Large intestine (tissue), 12 donors: ENCODE measurements at places on chromosomes 7 and 10. TPM values are rescaled to one million over a fixed set of nuclear protein-coding genes. Genes with fewer than 3 reads are reported as not detected.
A peak's percentile ranks its signal among the peaks of the same experiment; 100 is the strongest.

The XRCC2 gene
- polyA plus RNA-seq, result 6.0 TPM

The GPRIN2 gene
- polyA plus RNA-seq, result 10.3 TPM

The TIAL1 gene
- polyA plus RNA-seq, result 127 TPM

The IQUB gene
- 0.58 TPM for polyA plus RNA-seq

The PRRT4 gene
- 0.73 TPM for polyA plus RNA-seq

The RAPGEF5 gene
- polyA plus RNA-seq, result 29.8 TPM

The MMD2 gene
- 0.24 TPM for polyA plus RNA-seq

The CALHM3 gene
- polyA plus RNA-seq, result 0.13 TPM

The C10orf71 gene
- polyA plus RNA-seq, result 0.01 TPM

The PTN gene
- polyA plus RNA-seq, result 98.3 TPM

The SMO gene
- polyA plus RNA-seq, result 23.6 TPM

The ANKRD30A gene
- polyA plus RNA-seq, result 0.01 TPM

GRCh38 chr7:132915647-132916046 lies 166.2 kb downstream of the CHCHD3 start:
- DNase-seq, result peak; percentile 57

DNA sequence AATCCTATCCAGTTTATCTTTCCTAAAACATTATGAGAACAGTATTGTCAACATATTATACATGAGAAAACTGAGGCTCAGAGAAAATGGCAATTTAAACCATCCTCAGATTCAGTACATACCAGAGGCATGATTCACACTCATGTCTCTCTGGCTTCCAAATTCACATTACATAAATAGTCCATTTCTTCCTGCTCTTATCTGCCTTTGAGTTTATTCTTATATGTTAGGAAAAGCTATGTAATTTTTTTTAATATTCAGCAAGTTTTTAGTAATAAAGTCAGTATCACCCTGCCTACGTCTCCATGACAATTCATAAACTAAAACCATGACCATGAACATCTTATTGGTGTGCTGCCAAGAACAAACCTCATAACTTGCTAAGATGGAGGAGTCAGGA lies 1260.2 kb upstream of the SORCS1 start:
- DNase-seq, result no peak

DNA sequence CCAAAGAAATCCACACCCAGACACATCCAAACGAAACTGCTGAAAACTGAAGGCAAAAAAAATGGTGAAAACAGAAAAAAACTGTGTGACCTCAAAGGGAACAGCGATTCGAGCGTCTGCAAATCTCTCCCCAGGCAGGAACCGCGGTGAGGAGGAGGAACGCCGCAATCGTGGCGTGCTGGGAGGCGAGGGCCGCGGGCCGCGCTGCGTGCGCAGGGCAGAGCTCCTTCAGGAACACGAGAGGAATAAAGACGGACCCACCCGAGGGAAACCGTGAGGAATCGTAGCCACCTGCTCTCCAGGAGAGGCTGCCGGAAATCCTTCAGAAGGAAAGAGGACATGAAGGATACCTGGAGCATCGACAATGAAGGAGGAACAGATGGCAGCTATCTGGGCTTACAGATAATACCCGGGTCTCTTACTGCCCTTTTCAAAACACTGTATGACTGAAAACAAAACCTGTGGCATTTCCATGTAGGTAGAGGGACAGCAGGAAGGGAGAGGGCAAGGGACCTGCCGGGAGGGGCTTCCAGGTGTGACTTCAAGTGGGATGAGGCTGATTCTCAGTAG lies 266.0 kb downstream of the MAD1L1 start:
- DNase-seq, result no peak

DNA sequence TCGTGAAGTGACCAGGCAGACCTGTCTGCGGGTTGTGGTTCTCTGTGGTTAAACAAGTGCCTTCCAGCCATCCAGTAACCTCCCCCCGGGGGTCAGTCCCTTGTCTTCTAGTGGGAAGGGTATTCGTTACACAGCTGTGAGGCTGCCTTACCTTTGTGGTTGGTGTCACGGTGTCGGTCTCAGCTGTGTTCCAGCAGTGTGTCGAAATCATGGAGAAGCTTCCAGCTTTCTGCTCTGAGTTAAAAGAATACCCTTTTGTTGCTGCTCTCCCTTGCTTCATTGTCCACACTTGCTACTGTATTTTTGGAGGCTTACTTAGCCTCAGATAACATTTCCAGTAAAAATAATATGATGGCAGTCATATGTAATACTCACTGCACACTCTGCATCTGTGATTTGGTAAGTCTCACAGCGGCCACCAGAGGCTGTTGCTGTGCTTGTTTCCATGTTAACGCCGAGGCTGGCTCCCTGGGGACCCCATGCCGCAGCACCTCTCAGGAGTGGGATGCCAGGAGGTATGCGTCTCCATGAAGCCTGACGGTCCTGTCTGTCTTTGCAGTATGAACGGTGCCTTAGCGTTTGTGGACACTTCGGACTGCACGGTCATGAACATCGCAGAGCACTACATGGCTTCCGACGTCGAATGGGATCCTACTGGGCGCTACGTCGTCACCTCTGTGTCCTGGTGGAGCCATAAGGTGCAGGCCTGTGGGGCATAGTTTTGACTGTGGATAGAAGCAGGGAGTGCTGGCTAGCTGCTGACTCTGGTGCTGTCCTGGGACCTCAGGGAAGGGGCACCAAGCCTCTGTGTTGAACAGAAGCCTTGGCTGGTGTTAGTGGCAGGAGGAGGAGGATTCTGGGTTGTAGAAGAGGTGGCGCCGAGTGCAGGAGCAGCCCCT lies 20.5 kb downstream of the EIF3B start:
- no peak for DNase-seq

DNA sequence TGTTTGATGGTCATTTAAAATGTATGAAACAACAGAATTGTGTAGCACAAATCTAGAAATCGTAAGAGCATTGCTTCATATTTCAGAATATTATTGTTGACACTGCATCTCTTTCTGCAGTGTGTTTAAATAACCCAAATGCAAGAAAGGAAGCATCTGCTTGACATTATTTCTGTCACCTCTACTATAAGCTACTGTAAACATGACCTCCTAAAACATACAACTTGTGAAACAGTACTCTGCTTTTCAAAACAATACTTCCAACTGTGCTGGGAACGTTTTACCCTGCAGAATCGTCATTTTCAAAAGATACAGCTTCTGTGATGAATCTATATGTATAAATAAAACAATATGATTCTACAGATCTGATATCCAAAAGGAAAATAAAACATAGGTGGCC lies 82.0 kb downstream of the RNF133 start:
- DNase-seq, result no peak

DNA sequence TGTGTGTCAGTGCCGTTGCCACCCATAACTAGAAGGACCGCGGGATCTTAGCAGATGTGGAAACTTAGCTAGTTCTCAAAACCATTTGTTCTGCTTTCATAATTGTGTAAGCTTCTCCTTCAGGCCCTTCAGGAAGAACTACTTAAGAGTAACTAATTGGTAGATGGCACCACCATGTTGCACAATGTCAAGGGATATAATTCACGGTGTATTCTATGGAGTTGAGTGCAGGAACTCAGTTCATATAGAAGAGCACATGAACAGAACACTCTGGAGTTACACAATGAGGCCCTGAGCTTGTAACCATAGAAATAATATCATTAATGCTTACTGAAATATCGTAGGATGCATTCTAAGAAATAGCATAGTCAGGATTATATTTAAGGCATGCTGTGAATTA lies 126.5 kb upstream of the GAD2 start:
- DNase-seq, result no peak

DNA sequence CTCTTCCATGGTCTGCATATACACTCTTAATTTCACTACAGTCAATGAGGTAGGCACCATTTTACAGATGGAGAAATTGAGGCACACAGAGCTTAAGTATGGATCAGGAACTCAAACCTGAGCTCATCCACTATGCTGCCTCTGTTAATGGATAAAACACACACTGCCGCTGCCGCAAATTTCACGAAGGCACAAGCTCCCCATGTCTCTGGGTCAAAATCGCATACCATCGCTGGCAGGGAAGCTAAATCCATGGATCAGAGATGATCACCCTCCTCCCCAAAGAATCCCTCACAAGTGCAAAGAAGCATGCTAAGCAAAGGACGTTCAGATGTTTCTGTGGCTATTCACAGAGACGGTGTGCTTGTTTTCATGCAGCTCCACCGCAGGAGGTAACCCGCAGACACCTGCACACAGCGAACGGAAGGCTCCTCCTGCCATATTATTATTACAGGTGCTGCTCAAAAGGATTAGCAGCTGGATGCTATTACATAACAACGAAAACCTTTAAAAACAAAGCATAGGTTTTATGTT lies 109.3 kb downstream of the UBE2H start:
- no peak for DNase-seq

DNA sequence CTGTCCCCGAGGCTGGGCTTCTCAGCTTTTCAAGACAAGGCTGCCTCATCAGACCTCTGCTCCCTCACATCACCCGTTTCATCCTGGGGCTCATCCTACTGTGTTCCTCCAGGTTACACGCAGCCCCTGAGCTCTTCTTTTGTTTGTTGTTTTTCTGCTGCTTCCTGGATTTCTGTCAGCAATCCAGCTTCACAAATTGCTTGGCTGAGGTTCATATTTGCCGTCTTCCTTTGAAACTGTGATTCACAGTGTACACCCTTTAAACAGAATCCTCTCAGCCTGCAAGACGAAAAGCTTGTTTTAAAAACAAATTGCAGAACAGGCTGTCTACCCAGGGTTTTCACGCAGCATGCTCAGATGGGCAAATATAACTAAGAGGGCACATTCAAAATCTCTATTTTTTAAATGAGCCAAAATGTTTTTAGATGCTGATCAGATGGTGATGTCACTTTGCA lies 39.1 kb upstream of the PARD3 start:
- DNase-seq, result no peak

- DNase-seq, result no peak
Observed at GRCh38 chr10:49289480-49289879, 9.5 kb upstream of the C10orf71 start.

DNA sequence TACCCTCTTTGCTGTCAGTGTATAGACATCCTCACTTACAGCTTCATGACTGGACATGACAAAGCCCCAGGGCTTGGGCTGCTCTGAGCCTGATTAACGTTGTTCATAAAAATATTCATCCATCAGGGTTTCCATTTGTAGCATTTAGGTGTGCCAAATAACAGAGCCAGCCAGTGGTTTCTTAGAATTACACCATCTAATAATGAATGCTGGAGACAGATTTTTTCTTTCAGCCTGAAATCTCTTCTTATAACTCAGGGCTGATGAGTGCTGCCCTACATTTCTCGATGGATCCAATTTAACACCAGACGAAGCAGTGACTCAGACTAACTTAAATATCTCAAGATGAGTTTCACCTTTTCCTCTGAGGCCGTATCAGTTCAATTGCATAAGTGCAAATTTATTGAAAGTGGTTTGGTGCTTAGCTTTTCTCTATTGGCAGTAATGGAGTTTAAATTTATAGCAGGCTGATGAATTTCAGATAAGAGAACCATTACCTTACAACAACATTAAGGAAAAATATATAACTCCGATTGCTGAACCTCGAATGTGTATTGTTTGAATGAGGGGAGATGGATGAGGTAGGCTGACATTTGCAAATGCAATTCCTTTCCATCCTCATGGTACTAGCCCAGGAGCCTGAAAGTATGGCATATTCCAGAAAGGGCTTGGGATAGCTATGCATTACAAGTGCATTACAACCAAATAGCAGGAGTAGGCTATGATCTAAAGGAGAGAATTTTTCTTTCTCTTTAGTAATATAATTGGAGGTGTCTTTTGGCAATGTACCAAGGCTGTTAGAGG lies 900.6 kb downstream of the KCNMA1 start:
- no peak for DNase-seq

GRCh38 chr10:80561950-80562349 lies 24.2 kb downstream of the SH2D4B start:
- no peak for DNase-seq

DNA sequence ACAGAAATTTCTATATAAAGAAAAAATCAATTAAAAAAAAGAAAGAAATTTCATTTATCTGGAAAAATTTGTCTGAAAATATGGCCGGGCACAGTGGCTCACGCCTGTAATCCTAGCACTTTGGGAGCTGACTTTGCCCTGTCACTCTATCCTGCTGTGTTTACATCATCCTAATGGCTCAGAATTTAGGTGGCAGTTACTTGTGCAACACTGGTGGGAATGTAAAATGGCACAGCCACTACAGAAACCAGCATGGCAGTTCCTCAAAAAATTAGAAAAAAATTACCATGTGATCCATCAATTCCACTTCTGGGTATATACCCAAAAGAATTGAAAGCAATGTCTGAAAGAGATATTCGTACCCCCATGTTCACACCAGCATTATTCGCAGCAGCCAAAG lies 405.2 kb upstream of the AUTS2 start:
- DNase-seq, result no peak

DNA sequence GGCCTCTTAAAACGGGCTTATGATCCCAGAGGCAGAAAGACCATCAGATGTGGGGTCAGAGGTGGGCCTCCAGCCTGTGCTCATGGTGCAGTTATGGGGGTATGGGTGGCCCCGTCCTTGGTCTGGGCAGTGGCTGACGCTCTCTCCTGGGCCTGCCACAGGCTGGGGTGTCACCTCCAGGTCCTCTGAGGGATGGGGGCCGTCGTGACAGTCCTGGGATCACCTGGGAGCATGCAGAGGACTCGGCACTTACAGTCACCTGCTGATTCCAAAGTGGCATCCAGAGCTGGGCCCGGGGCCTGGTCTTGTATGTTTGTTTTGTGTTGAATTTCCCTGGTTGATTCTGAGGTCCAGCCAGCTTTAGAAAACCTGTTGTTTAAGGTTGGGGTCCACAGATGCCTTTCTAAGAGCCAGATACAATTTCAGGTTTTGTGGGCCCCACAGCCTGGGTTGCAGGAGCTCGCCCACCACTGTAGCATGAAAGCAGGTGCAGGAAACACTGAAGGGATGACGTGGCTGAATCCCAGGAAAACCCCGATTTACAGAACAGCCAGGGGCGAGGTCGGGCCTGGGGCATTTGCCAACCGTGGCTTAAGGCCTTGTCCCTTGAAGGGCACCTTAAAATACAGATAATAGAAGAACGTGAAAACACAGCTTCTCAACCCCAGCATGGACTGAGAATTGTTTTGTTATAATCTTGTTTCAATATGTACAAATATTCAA lies 170.7 kb upstream of the PPP2R2D start:
- DNase-seq, result no peak

GRCh38 chr10:111452153-111452552 lies 375.3 kb downstream of the ADRA2A start:
- DNase-seq, result no peak

- no peak for DNase-seq
Observed at GRCh38 chr7:50276483-50276882, 28.0 kb upstream of the IKZF1 start.

DNA sequence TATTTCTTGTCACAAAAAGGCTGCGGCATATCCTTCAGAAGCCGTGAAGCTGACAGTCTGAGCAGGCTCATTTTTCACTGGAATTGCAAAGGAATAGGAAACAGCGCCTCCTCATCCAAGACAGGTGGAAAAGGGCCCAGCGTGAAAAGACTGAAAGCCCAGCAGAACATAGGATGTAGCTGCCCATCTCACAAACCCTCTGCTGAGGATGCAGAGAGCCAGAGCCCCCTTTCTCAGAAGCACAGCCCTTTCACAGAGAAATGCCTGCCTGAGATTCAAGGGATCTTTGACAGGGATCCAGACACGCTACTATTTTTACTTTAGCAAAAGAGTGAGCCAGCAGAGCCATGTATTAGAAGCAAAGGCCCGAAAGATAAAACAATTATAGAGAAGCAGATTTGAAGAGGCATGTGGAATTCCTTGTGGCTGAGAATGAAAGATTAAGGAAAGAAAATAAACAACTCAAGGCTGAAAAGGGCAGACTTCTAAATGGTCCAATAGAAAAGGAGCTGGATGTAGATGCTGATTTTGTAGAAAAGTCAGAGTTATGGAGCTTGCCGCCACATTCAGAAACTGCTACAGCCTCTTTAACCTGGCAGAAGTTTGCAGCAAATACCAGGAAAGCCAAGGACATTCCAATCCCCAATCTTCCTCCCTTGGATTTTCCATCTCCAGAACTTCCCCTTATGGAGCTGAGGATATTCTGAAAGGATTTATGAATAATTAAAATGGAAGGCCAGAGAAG lies 36.9 kb downstream of the GDI2 start:
- DNase-seq, result no peak
